ENCODE measurements at places on chromosomes 6 and 20. TPM values are rescaled to one million over a fixed set of nuclear protein-coding genes. Genes with fewer than 3 reads are reported as not detected.

DNA sequence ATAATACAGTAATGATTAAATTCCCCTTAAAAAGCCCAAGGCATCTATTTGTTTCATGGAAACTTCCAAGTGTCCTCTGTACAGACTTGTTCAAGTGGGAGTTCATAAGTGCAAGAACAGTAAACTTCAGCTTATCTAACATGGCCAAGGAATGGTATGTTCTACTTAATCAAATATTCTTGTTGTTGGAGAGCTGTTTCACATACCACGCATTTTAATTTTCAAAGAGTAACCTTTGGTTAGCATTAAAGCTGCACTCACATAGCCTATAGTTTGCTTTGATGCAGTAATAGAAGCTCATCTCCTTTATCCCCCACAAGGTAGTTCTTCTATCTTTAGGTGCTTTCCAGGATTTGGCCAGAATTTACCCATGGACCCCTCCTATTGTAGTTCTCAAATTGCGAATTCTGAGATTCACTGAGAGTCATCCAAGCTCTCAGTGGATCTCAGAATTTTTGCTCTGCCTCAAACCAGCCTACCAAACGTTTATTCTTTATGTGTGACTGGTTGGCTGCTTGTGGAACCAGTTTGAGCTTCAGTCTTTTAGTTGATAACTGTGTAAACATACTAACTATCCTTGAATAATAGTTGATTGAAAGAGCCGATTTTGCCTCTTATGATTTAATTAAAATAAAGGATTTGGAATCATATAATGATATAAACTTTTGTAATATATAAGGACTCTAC lies 668.0 kb upstream of the FLRT3 start:
- no peaks in the 10 kb centered on the region for H3K4me1 ChIP-seq
- H3K4me3 ChIP-seq = no peak overlapping the region
- DNase-seq = no peak
- no peaks in the 10 kb centered on the region for H3K36me3 ChIP-seq
- no peaks in the 10 kb centered on the region for H3K27me3 ChIP-seq

- no peak overlapping the region for H3K27ac ChIP-seq
- DNase-seq = no peak
- no peak overlapping the region for H3K4me3 ChIP-seq
- H3K36me3 ChIP-seq = no peaks in the 10 kb centered on the region
- no peaks in the 10 kb centered on the region for H3K27me3 ChIP-seq
These were observed 170.3 kb upstream of the PDE7B start for GRCh38 chr6:135680964-135681913.

DNA sequence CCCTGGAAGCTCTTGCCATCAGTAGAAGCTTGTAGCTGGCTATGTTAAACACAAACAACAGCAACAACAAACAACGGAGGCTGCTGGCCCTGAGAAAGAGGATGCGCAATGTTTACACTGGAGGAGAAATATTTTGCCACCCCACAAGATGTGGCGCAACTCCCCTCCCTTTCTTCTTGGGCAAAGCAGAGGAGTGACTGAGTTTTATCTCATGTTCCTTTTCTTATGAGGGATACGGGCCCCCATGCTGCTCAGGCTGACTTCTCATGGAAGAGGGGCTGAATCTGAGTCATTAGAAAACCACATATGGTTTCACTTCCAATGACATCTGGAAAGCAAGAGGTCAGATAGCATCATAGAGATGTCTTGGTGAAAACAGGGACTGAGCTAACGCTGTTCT lies 75.9 kb upstream of the HDDC2 start:
- no peaks in the 10 kb centered on the region for H3K27me3 ChIP-seq
- no peak for DNase-seq
- no peak overlapping the region for H3K27ac ChIP-seq
- no peaks in the 10 kb centered on the region for H3K36me3 ChIP-seq
- no peak overlapping the region for H3K4me3 ChIP-seq

DNA sequence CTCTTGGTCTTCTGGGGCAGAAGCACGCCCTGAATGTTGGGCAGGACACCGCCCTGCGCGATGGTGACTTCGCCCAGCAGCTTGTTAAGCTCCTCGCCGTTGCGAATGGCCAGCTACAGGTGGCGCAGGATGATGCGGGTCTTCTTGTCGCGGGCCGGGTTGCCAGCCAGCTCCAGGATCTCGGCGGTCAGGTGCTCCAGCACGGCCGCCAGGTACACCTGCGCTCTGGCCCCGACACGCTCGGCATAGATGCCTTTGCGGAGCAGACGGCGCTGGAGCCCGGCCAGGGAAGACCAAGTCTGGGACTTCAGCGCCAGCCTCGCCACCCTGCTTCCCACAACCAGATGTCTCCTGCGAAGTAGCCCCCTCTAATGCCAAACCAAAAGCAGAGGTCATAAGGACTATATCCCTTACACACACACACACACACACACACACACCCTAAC lies 8.0 kb upstream of the SLC17A3 start:
- no peak overlapping the region for H3K4me3 ChIP-seq
- H3K36me3 ChIP-seq = no peaks in the 10 kb centered on the region
- DNase-seq = no peak

DNA sequence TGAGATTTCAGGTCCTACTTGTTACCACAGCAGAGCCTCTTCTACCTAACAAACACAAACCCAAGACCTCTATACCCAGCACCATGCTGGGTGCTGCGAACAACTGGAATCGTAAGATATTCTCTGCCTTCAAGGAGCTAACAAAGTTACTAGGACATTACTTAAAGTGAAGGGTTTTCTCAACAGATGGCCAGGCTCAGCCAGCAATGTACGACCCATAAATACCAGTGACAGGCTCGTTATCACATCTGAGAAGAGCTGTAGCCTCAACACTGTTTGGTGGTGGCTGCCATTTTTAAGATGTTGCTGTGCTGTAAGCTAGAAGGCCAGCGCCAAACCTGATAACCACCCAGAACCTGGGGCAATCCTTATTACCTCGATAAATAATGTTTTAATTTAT lies 406.5 kb downstream of the KIF16B start:
- H3K4me1 ChIP-seq = no peaks in the 10 kb centered on the region
- no peaks in the 10 kb centered on the region for H3K27me3 ChIP-seq
- no peaks in the 10 kb centered on the region for H3K36me3 ChIP-seq

DNA sequence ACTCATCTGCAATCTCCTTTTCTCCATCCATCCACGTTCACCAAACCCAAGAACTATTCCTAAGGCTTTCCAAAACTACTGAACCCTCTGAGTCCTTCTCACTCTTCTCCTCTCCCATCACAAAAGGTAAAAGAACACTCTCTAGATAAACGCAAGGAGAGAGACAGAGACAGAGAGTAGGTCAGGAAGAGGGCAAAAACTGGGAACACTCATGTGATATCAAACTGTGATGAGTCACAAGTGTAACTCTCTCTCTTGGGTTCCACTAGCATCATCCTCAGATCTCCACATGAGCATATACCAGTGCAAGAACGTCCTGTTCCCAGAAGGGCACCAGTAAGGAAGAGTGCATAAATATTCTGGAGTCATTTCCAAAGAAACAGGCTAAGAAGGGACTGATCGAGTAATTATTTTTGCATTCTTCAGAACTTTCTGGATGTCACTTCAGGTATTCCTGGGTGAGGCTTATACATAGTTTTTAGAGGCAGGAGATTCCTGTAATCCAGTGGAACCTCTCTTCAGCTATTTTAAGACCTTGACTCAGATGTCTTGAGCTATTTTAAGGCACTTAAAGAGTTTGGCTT lies 47.3 kb upstream of the STXBP5 start:
- no peak for DNase-seq
- no peaks in the 10 kb centered on the region for H3K27me3 ChIP-seq
- no peak overlapping the region for H3K27ac ChIP-seq

DNA sequence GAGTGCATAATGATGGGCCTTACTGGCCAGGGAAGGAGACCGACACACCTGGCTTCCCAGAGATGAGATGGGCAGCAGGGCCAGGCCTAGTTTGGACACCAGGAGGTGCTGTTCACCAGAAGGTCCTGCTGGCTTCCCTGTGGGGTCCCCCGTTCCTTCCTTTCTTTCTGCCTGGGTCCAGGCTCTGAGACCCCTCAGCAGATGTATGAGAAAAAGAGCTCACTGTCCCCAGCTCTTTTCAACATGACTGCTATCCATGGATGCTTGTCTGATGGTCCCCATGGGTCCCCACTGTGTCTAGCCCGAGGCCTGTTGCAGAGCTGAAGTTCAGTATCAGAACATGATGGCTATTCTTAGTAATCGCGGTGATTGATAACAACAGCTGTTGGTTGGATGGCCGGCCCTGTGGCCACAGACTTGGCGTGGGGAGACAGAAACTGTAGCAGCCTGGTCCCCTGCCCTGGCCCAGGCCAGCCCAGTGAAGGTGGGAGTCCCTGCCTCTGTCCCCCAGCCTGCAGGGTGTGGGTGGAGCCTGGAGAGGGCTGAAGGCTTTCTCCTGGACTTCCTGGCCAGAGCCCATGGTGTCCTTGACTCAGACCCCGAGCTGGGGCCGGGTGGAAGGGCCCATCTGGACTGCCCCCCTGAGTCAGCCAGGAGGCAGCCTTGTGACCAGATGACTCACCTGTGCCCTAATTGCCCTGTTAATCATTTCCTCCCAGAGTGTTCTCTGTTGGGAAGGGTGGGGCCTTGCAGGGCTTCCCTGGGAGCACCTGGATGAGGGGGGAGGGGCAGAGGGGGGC lies 9.9 kb upstream of the BAK1 start:
- H3K27ac ChIP-seq = peak overlapping the region; percentile 64
- H3K4me3 ChIP-seq = no peak overlapping the region
- H3K4me1 ChIP-seq = peaks cover 18% of the 10 kb centered on the region
- no peaks in the 10 kb centered on the region for H3K36me3 ChIP-seq

Gene SMPD2
- total RNA-seq = 4.6 TPM

Gene PRKN
- 10.7 TPM for total RNA-seq

DNA sequence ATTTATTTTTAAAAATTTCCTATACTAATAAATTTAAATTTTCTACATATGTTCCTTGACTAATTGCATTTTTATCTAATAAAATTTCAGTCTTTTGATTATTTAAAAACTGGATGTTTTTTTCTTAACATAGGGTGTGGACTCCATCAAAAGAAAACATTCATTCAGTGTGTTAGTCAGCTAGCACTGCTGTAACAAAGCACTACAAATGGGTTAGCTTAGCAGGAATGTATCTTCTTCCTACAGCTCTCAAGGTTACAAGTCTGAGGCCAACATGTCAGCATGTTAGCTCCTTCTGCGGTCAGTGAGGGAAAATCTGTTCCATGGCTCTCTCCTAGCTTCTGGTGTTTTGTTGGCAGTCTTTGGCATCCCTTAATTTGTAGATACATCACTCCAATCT lies 32.5 kb downstream of the FRK start:
- no peaks in the 10 kb centered on the region for H3K36me3 ChIP-seq
- no peaks in the 10 kb centered on the region for H3K27me3 ChIP-seq
- H3K27ac ChIP-seq = no peak overlapping the region
- no peak overlapping the region for H3K4me3 ChIP-seq
- H3K4me1 ChIP-seq = no peaks in the 10 kb centered on the region

DNA sequence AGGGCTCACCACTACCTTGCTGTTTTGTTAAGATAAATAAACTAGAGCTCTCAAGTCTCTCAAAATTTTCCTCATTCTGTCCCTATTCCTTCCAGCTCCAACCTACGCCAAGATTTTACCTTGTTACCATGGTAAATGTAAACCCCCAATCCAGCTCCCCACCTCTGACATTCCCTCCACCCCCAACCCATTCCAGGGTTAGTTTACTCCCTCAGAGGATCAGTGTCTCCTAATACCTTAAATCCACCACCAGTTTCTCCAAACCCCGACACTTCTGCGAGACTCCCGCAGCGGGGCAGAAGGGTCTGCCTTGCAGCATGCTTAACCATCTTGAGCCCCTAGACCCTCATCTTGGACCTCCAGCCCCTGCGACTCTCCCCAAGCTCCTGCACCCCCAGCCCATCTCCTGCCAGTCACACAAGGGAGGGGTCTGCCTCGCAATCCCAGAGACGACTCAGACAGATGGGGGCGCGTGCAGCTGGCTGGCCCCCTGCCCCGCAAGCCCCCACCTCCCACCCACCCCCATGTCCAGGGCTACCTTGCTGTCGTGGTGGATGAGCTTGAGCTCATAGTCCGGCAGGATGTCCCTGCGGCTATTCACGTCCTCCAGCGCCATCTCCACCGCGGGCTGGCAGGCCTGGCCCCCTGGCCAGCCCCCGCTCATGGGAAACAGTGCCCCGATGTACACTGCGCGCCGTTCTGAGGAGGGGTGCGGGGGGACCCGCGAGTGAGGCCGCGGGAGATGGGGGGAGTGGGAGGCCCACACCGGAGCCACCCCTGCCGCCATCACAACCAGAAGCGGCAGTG lies 5.8 kb downstream of the GABBR1 start:
- H3K4me3 ChIP-seq = peak overlapping the region; percentile 69
- no peak for DNase-seq
- no peaks in the 10 kb centered on the region for H3K27me3 ChIP-seq

GRCh38 chr6:151808371-151809241 lies 1.1 kb downstream of the ESR1 start:
- H3K4me1 ChIP-seq = peaks cover 24% of the 10 kb centered on the region
- peaks cover 12% of the 10 kb centered on the region for H3K27me3 ChIP-seq
- H3K36me3 ChIP-seq = no peaks in the 10 kb centered on the region
- DNase-seq = no peak
